ENCODE measurements at places on chromosomes 3 and 15.
A peak's percentile ranks its signal among the peaks of the same experiment; 100 is the strongest.

DNA sequence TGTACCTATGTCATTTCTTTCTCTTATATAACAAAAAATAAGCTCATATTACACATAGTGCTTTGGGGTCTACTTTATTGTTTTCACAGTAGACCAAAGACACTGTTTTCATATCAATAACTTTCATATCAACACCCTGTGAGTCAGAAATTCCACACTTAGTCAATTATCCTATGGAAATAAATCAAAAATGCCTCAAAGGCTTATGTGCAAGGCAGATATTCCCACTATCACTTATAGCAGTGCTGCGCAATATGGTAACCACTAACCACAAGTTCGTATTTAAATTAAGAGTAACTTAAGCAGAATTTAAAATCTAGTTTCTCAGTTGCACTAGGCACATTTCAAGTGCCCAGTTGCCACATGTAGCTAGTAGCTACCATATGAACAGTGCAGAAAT lies 15.9 kb downstream of the SCG3 start:
- DNase-seq: no peak

- no peak for DNase-seq
Measured at GRCh38 chr3:123546133-123546755, 38.6 kb downstream of the HACD2 start.

DNA sequence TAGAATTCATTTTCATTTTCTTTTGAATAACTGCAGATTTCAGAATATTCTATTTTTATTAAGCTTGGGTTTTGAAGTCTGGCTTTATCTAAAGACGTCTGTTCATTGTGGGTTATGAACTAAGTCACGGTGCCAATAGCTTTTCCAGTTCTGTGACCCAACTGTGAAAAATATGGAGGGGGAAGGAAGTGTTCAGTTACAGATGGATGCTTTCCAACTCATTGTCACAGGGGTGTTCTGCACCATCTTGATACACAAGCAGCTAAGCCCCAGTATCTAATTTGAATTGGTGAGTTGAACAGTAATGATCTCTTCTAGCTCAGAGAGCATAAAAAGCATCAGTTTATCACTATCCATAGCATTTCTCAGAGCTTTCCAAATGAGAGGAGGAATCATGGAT lies 710.6 kb downstream of the EDEM1 start:
- DNase-seq: no peak

- DNase-seq: peak; percentile 45
Measured at GRCh38 chr3:30895329-30895728, 868 bp upstream of the GADL1 start.

GRCh38 chr15:29159771-29160455 lies 109.7 kb downstream of the NSMCE3 start:
- no peak for DNase-seq

GRCh38 chr3:61768284-61769037 lies 207.1 kb downstream of the PTPRG start:
- DNase-seq: no peak

- no peak for DNase-seq
Measured at GRCh38 chr3:71780430-71780829, 4.5 kb downstream of the PROK2 start.

GRCh38 chr3:133074977-133075376 lies 36.8 kb downstream of the TMEM108 start:
- no peak for DNase-seq

- peak; percentile 60 for DNase-seq
Measured at GRCh38 chr3:3110299-3110630, at the start of gene IL5RA. TSS of gene IL5RA (minus strand) at chr3:3110374. CDS start at chr3:3104984, 5,390 bp downstream.

- DNase-seq: no peak
Measured at GRCh38 chr15:50487287-50487686, 59.2 kb downstream of the USP50 start.

GRCh38 chr3:160409812-160410610 lies 10.6 kb downstream of the SMC4 start:
- DNase-seq: no peak

- no peak for DNase-seq
Measured at GRCh38 chr15:93716615-93717231, 514.6 kb upstream of the MCTP2 start.

DNA sequence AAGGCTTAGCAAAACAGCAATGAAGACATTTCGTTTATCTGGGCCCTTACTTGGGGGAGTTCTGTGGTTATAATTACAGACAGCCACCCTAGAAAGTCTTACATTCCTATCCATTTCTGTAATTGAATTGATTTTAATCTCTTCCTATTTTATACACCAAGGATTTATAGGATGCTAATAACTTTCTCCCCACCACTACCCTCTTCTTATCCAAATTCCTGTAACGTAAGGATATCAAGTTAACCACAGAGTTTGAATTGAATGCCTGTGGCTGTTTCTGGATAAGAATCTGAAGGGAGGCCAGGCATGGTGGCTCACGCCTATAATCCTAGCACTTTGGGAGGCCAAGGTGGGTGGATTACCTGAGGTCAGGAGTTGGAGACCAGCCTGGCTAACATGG lies 78.6 kb downstream of the MLH1 start:
- no peak for DNase-seq

GRCh38 chr15:28051955-28052633 lies 47.0 kb downstream of the OCA2 start:
- DNase-seq: no peak

DNA sequence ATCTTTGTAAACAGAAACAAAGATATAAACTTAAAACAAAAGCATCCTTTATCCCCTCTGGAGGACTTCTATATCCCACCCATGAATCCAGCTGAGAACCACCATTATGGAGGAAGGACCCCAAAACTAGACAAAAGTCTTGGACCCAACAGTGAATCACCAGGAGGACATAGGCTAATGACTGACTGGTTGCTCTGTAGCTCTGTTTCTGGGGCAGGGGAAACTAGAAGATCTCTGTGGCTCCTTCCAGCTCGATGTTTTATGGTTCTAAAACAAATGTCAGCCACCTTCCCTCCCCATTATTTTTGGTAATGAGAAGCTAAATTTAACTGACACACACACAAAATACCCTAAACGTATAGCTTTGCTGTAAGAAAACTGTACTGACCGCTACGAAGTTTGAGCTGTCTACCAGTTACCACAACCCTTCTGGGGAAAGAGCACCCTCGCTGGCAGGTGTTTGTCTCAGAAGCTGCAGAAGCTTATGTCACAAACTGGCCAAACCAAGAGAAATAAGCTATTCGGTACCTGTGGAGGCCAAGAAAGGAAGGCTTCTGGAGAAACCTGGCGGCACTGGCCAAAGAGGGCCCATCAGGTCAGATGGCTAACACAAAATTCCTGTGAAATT lies 36.4 kb downstream of the MB21D2 start:
- no peak for DNase-seq

DNA sequence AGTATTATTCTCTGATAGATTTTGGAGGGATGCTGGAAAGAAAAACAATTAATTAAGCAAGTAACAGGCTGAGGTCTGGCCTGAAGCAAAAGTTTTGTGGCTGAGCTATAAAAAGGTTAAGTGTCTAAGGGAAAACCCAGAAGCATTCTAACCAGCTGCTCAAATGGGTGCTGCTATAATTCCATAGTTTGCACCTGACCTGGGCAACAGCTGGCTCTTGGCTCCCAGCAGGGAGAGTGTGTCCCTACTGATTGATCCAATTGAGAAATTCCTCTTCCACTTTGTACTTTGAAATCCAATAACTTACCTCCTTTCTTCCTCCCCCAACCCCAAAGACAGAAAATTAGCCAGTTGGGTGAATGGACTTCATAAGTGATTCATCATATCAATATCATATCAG lies 27.7 kb upstream of the SMAD3 start:
- no peak for DNase-seq

DNA sequence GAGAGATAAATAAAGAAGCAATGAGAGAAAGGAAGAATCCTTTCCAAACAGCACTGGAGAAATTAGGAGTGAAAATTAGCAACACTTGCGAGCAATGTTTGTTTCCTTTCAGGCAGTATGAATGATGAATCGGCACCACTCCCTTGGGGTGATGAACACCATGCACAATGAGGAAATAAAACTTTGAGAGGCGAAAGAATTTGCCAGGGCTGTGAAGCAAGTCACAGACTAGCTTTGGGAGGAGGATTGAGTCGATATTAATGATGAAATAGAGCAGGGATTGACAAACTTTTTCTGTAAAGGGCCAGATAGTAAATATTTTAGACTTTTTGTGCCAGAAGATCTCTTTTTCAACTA lies 237.7 kb downstream of the AGBL1 start:
- no peak for DNase-seq

- no peak for DNase-seq
Measured at GRCh38 chr15:101004986-101005747, 86.0 kb downstream of the LRRK1 start.

Measured in left kidney (tissue), 8 donors.